ENCODE measurements at places on chromosomes 12 and 14.

DNA sequence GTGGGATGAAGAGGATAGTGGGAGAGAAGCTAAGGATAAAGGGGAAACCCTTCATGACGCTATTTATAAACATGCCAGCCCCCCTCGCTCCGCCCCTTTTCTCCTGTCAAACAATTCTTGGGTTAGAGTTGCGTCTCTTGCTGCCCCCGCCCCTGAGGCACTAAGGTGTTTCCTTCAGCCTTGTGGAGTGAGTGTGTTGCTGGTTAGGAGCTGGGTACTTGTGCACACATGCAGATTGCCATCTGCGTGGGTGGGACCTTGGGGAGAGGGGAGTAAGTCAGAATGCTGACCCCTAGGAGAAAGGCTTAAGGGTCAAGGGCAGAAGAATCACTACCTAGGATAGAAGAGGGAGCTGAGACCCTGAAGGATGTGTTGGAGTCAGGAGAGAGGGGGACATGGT is 5.4 kb downstream of the FOXJ2 start:
- no peak for DNase-seq

- DNase-seq, result no peak
Observed at GRCh38 chr14:105088812-105089745, 23.8 kb upstream of the GPR132 start.

- no peak for DNase-seq
Observed at GRCh38 chr12:114302606-114303315, 103.2 kb downstream of the TBX5 start.

- no peak for DNase-seq
Observed at GRCh38 chr12:43436597-43436996, 115.4 kb downstream of the ADAMTS20 start.

GRCh38 chr14:68113343-68113930 is 293.9 kb downstream of the RAD51B start:
- no peak for DNase-seq

GRCh38 chr12:22046968-22047390 is 961 bp downstream of the CMAS start:
- no peak for DNase-seq

- DNase-seq, result peak; percentile 65
Observed at GRCh38 chr12:7122811-7123769, 5.6 kb downstream of the RBP5 start.

DNA sequence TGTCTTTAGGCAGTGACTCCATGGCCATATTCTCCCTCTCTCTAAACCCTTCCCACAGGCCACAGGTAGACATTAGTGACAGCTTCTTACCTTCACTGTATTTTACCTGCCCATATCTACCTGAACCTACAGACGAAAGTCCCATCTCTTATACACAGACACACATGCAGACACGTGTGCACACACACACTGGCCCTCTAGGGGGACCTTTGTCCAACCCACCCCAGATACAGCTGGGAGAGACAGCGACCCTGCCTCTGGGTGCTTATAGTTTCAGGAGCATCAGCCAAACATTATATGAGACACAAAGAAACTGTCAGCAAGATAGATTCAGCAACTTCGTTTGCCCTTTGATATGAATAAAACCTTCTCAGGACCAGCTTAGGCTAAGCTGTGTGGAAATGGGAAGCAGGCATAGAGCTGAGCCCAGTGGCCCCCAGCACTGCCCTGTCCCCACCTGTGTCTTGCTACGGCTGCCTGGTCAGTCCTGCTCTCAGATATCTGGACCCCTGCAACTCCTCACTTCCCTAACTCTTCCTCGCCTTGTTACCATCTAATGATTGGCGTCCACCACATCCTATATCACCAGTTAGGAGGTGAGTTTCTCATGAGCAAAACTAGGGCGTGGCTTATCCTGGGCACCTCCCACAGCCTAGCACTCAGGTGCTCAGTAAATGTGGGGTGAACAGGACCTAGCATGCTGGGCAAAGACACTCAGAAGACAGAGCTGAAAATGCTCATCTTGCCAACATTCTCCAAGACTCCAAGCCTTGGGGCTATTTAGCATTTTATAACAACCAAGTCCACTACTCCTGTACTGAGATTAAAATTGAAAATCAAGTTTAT is 12.0 kb upstream of the CD9 start:
- DNase-seq, result no peak

- no peak for DNase-seq
Observed at GRCh38 chr12:128940974-128941373, 87.7 kb downstream of the GLT1D1 start.

DNA sequence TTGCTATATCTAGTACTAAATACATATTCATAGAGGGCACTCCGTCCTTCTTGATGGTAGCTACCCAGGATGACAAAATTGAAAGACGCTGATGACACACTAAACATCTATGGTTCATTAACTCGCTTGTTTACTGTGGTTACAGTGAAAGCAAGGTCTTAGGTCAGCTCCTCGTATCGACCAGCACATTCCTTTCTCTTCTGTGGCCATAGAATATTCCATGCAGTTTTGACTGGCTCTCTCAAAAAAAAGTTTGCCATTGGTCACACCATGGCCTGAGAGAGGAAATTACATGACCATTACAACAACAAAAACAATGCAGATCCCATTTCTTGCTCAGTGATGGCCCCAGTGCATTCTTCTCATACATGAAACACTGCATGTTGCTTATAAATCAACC is 411.4 kb upstream of the SOX5 start:
- DNase-seq, result no peak

GRCh38 chr12:68908076-68908475 is 24.9 kb downstream of the CPM start:
- no peak for DNase-seq

- no peak for DNase-seq
Observed at GRCh38 chr14:101917413-101918017, 46.9 kb upstream of the DYNC1H1 start.

DNA sequence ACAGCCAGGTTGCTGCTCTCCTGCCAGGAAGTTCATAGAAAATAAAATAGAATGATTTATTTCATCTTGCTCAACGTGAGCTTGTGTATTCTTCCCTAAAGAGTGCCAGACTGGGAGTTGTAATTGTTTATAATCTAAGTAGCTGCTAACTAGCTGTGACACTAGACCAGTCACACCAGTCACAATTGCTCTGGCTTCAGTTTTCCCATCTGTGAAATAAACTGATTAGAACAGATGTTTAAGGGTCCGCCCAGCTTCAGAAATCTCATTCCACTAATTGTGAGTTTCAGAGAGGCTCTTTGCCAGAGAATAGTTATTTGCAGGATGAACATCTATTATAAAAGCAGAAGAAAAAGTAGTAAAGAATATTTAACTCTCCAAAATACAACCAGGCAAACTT is 55.6 kb upstream of the ZDHHC17 start:
- no peak for DNase-seq

DNA sequence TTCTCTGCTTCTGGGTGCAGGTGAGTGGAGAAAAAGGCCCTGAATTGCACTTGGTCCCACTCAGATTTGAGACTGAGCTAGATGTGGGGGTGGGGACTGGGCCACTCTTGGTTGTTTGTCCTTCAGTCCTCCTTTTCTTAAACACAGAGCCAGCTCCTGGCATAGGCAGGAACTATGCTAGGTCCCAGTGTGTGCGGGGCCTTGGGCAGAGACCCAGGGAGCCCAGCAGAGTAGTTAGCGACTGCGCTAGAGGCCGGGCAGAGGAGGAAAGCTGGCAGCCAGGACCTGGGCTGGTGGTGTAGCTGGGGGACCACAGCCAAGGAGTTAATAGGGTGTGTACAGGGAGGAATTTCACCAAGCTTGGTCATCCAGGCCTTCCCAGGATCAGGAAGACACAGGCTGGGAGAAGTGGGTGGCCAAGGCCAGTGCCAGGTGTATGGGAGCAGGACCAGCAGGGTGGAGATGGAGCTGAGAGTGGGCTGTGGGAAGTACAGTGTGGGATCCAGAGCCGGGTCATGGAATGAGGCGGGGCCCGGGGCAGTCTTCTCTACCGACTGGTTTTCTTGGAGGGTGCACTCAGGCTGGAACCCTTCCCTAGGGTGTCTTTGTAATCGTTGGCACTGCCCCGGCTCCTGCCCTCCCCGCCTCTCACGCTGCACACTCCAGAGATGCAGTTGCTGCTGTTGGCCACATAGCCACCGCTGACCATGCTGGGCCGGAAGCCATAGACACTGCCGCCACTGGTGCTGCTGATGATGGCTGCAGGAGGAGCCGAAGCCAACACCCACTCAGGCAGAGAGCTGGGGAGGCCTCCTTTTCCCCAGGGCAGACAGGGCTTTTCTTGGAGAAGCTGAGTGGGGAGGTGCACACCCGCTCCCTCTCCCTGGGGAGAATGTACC is 8.7 kb downstream of the KRT71 start:
- DNase-seq, result no peak

DNA sequence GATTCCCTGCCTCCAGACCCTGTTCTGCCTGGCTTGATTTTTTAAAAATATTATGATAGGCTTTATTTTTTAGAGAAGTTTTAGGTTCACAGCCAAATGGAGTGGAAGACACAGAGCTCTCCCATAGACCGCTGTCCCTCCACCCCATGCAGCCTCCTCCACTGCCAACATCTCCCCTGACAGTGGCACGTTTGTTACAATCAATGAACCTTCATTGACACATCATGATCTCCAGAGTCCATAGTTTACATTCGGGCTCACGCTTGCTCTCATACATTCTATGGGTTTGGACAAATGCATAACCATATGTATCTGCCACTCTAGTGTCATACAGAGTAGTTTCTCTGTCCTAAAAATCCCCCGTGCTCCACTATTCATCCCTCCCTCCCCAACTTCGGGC is 15.9 kb upstream of the PPP1R13B start:
- no peak for DNase-seq

- no peak for DNase-seq
Observed at GRCh38 chr12:111413442-111414086, 7.8 kb downstream of the SH2B3 start.

DNA sequence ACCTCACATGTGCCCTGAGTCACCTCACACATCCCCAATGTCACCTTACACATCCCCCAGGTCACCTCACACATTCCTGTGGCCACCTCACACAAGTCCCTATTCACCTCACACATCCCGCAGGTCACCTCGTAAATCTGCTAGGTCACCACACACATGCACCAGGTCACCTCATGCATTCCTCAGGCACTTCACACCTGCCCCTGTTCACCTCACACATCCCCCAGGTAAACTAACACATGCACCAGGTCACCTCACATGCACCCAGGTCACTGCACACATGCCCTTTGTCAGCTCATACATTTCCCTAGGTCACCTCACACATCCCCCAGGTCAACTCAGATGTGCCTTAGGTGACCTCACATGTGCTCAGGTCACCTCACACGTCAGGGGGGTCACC is 639.8 kb downstream of the TMEM121 start:
- no peak for DNase-seq

DNA sequence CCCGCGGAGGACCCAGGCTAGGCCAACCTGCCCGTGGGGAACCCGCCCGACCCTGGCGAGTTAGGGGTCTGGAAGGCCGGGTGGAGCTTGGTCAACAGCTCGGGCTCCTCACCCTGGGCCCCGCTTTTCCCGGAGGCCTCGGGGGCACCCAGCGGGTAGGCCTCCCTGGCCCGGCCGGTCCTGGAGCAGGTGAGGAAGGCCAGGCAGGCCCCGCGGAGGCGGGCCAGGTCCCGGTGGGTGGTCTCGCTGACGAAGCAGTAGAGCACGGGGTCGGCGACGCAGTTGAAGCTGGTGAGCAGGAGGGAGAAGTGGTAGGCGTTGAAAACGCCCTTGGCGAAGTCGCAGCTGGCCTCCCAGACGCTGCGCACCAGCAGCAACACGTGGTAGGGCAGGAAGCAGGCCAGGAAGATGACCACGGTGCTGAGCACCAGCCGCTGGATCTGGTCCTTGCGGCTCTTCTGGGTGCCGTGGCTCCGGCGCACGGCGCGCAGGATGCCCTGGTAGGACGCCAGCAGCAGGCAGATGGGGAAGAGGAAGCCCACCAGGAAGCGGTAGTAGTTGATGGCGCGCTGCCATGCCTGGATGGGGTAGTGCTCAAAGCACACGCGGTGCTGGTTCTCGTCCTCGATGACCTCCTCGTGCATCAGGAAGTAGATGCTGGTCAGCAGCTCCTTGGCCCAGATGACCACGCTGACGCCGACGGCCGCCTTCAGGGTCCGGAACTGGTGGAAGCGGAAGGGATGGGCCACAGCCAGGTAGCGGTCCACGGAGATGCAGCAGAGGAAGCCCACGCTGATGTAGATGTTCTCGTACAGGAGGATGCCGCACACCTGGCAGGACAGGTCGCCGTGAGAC is 10.3 kb downstream of the GPR68 start:
- no peak for DNase-seq

GRCh38 chr12:16285586-16285985 is 8.1 kb upstream of the SLC15A5 start:
- DNase-seq, result no peak

GRCh38 chr12:10361084-10361483 is 28.8 kb downstream of the KLRK1 start:
- peak; percentile 32 for DNase-seq

- peak; percentile 86 for DNase-seq
Observed at GRCh38 chr12:70660620-70661219, 23.5 kb upstream of the PTPRB start.

- no peak for DNase-seq
Observed at GRCh38 chr14:31572955-31573354, 11.8 kb downstream of the NUBPL start.

GRCh38 chr12:116760622-116761020 is 22.5 kb downstream of the RNFT2 start:
- no peak for DNase-seq

DNA sequence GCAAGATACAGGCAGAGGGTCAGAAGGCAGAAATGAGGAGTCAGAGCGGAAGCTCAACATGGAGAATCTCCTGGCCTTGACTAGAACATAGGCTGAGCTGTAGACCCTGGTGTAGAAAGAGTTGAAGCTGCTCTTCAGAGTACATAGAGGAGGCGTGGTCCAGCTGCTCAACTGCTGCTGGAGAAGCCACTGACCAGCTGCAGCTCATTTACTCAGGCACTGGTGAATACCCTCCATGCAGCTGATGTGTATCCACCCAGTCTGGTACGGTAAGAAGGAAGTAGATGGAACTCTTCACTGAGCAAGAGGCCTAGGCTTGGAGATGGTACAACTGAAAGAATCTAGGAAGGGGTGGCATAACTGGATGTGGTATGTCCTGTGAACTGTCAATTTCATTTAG is 148.8 kb upstream of the DHRS4 start:
- DNase-seq, result no peak

- no peak for DNase-seq
Observed at GRCh38 chr14:25111061-25111601, 61.2 kb upstream of the STXBP6 start.

- DNase-seq, result peak; percentile 57
Observed at GRCh38 chr12:42284157-42284556, 41.7 kb downstream of the ZCRB1 start.

DNA sequence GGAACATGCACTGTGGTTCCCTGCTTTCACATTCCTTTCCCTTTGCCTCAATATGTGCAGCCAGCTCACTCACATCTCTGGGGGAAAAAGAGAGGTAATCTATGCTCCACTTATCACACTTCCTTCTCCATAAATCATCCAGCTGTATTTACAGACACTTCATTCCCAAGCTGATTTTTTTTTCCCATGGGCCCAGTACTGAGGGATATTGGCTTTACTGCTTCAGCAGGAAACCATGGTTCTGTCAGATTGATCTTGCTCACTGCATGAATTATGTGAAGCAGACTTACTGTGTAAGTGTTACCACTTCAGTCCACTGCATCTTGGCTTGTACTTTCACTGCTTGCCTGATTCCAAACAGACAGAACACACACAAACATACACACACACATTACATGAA is 555.6 kb downstream of the CCER1 start:
- no peak for DNase-seq

Data from hematopoietic multipotent progenitor cell treated with erythropoietin and hydrocortisone succinate and interleukin-3 and kit ligand, for 6 days (in vitro differentiated cells).